GM12891 (cell line): ENCODE measurements at places on chromosomes 3 and 15.

GRCh38 chr15:77228828-77229227, 157.9 kb upstream of the TSPAN3 start:
- no peak for DNase-seq

DNA sequence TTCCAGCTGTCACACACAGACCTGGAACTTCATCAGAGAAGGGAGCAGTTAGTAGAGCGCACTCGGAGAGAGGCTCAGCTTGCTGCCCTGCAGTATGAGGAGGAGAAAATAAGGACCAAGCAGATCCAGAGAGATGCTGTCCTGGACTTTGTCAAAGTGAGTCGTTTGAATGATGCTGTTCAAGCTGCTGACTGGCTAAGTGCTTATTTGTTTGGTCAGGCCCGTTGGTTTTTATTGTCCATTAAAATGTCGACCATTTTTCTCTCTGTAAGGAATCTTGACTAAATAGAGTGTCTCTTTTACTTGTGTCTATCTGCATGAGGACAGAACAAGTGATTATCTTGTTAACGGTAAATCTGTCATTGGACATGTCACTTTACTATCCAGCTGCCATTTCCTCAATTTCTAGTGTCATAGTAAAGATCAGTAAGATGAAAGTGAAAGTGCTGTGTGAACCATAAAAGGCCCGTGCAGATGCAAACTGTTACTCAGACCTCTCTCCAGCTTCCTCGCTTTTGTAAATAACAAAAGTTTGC, 56.9 kb downstream of the LRCH3 start:
- peak; percentile 45 for DNase-seq

DNA sequence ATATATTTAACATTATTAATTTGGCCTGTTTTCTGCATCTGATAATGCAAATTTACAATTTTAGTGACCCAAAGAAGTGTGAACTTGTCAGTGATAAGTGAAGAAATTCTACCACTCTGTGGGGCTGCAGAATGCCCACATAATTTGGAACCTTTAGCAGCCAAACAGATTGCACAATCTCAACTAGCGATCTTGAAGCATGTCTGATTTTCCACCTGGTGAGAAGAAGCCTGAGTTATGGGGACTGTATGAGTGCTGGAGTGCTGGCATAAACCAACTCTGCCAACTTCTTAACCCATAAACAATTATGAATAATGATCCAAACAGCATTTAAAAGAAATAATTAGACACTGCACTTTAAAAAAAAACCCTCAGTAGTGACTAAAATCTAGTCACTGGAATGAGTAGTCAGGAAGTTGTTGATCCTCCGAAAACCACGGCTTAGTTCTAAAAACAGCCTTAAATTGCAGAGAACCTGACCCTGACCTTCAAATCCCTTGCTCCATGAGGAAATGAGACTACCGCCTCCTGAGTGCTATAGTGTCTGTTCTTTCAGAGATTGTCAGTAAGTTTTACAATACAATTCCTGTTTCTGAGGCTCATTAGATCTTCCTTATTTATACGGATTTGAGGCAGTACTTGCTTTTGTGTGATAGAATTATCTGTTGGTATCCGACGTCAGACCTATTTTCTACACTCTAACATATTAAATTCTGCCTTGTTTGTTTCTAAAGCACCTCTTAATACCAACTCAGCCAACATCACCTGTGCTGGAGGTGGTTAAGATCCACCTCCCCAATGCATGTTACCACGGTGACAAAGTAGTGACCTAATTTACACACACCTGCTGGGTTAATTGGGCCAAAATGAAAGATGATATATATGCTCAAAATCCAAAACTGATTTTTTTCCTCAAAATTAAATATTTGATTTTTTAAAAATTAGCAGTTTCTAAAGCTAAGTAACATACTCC, 267.7 kb downstream of the ZBTB20 start:
- no peak for DNase-seq

DNA sequence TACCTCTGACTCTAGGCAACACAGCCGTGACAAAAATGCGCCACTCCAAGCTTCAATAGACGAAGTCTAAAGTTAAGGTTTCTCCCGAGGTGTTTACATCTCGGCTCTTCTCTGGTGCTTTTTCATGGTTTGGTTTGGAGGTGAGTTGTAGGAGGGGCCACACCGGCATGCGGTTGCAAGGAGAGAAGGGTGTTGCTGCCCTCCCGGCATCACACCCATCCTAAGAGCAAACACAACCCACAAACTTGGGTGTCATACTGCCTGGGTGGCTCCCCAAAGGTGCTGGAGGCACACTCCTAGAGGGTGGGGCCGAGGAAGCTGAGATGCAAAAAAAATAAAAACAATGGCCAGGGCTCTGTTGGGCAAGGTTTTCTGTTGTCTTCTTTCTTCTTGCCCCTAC, 225.2 kb upstream of the ICE2 start:
- DNase-seq = no peak

- peak; percentile 22 for DNase-seq
These were observed 148.1 kb downstream of the WDR76 start for GRCh38 chr15:43974852-43975251.

DNA sequence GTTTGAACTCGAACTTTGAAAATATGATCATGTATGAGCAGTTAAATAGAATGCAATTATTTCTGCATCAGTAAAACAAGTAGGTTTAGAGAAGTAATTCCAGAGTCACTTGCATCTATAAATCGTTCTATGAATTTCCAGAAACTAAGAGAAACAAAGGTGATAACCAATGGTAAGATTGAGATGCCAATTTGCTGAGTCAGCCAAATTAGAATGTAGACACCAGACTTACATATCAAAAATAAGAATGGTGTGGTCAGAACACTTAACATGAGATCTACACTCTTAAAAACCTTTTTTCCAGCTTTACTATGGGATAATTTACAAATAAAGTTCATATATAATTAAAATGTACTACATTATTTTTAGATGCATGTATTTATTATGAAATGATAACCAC, 1435.9 kb downstream of the OTOL1 start:
- no peak for DNase-seq

- no peak for DNase-seq
These were observed 3.4 kb upstream of the MGLL start for GRCh38 chr3:127825756-127826155.

GRCh38 chr3:129553171-129553570, 10.2 kb downstream of the H1-8 start:
- DNase-seq = no peak

- no peak for DNase-seq
These were observed 106.6 kb upstream of the TMC3 start for GRCh38 chr15:81480645-81481053.

- no peak for DNase-seq
These were observed 177.3 kb downstream of the GAP43 start for GRCh38 chr3:115800489-115801075.

DNA sequence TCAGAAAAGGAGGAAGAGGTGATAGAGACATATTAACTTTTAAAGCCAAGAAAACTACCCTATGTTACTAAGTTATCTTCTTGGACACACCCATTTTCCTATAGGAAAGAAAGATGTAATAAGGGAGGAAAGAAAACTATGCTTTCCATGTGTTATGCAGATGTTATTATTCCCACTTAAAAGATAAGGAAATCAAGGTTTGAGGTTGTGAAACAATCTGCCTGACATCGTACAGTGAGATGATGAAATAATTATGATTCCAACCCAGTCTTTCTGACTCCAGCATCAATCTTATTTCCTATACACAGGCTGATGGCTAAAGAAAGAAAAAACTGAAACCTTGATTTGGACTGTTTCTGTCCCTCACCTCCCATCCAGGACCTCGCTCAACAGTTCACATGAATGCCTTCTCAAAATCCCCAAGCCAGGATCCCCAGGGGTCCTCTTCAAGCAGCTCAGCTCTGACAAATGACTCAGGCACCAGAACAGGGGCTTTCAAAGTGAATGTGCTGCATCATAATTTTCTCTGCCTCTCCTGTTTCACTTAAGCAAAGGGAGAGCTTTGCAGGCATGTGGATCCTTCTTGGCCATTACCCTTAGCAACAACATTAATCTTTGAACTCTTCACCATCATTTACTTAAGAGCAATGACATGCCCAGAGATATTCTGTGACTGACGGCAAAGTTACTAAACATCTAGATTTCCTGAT, 12.4 kb upstream of the EID1 start:
- no peak for DNase-seq

GRCh38 chr3:43742920-43743319, 52.2 kb downstream of the ABHD5 start:
- no peak for DNase-seq

DNA sequence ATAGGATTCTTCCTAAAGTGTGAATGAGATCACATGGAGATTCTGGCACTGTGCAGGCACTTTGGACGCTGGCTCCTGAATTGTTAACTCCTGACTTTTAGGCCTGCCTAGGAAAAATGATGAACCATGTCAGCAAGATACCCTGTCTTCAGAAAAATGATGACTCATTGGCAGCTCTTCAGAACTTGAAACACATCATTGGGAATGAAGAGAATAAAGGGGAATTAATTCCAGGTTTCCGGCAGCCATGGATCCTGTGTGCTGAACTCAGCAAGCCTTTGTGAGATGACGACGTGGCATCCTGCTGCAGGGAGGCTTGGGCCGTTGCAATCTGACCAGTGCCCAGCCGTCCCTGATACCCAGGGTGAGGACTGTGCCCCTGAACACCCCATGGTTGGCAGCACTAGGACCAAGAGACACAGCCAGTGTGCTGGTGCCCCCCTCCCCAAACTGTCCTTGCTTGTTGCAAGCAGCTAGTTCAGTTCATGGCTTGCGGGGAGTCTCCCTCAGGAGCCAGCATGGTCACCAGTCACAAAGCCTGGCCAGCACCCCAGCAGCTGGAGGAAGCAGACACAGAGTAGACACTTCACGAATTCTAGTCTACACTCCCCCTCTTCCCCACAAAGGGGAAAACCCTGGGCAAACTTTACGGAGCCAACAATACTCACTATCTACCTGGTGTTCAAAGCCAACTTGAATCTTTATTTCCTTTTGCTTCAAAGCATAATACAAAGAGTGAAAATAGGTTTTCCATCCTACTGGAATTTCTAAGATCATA, 7.8 kb upstream of the LIPC start:
- DNase-seq = no peak

DNA sequence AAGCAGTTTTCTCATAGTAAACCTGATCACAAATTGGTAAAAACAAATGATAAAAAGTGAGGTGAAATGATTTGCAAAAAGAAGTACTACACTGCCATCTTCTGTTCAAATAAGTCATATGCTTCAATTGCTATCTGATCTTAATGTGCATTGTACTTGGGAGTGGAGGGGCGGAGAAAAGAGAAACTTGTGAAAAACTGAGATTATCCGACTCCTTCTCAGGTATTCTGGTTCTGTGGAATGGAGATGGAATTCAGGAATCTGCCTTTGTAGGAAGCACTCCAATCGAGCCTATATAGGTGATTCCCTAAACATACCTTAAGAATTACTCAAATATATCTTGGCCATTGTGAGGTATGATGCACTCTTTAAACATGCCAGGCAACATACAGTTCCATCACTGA, 180.6 kb downstream of the CHL1 start:
- DNase-seq = no peak

DNA sequence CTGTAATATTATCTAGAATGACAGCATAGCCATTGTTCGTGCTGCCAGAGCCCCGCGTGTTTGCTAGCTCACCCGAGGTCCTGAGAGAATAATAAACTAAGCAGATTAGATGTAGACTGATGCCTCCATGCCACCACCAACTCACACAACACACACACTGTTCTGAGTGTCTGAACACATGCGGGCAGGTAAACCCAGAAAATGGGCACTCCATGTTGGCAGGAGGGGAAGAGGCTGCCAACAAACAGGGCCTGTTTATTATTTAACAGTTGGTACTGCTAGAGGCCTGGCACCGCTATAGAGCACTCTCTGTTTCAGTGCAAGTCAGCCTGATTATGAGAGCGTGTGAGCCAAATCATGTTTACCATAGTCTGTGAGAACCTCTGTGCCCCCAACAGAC, 299.0 kb downstream of the ZBTB20 start:
- DNase-seq = no peak

DNA sequence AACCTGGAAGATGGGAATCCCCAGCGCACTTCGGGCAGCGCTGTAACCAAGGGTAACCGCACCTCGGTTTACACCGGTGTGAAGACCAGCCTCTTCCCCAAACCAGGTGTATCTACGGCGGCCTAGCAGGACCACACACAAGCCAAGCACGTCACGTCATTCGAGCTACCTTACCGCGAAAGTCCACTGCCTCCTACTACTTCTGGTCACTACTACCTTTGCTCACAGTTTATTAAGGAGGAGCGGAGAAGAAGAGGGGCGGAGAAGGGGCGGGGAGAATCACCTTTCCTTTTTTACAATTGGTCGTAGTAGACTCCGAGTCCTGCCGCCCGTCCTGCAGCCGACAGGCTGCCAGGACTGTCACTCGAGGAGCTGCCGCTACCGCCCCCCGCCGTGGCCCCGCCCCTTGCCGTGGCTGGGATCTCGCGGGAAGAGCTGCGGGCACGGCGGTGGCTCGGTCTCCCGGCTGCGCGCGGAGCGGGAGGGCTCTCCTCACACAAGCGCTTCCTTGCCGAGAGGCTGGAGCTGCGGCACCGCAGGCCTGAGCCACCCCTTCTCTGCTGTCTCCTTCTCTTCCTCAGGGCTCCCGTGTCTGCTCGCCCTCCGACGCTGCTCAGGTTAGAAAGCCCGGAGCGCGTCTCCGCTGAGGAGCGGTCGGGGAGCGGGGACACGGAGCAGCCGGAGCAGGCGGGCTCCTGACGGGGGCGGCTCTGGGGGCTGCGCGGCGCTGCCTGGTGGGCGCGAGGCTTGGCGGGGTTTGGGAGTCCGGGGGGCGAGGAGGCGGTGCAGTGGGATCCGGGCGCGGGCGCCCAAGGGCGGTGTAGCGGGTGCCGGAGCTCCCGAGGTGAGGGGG, at the start of gene GLCE:
GLCE (plus strand) TSS at position 495 of the 853 bp plus-strand sequence. CDS start 95,172 bp downstream, outside the sequence.
- DNase-seq = peak; percentile 94

- DNase-seq = no peak
These were observed 229.7 kb upstream of the ICE2 start for GRCh38 chr15:60708684-60709083.

- no peak for DNase-seq
These were observed 3.4 kb upstream of the CEP152 start for GRCh38 chr15:48814286-48814685.

DNA sequence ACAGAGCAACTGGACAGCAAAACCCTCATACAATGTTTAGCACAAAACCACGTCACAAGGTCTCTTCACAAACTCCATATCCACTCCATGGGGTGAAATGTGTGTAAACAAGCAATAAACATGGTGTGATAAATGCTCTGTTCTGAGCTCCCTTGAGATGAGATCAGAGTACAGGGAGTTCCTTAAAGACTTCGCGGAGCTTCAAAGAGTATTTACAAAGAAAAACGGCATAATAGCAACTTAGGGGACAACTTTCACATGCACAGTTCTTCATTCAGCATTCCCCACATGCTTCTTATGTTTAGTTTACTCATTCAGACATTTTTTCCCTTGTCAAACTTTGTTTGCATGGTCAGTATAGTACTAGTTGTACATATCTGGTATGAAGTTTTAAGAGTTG, 52.5 kb upstream of the SUCLG2 start:
- no peak for DNase-seq
